ENCODE measurements at places on chromosomes 12 and 14.

DNA sequence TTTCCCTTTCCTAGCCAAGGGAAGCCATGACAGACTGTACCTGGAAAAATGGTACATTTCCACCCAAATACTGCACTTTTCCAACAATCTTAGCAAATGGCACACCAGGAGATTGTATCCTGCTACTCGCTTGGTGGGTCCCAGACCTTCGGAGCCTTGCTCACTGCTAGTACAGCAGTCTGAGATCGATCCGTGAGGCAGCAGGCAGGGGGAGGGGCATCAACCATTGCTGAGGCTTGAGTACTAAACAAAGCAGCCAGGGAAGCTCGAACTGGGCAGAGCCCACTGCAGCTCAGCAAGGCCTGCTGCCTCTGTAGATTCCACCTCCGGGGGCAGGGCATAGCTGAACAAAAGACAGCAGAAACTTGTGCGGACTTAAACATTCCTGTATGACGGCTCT lies 218.8 kb downstream of the LRIG3 start:
- no peak for DNase-seq

GRCh38 chr12:122949405-122949804 lies 16.9 kb downstream of the ABCB9 start:
- no peak for DNase-seq

DNA sequence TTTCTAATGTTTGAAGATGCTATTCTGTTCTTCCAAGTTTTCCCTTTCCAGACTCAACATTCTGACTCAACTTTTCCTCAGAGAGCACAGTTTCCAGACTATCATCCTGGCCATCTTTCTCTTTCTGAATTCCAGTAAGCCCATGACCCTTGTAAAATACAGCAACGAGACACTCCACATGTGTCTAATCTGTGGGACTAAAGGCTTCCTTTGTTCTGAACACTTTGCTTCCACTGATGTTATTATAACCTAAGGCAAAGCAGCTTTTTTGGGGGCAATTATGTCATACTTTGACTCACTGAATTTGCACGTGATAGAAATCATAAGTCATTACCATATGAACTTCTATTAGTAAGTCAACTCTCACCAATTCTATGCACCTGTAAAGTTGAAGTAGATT lies 6.3 kb upstream of the ART4 start:
- no peak for DNase-seq

DNA sequence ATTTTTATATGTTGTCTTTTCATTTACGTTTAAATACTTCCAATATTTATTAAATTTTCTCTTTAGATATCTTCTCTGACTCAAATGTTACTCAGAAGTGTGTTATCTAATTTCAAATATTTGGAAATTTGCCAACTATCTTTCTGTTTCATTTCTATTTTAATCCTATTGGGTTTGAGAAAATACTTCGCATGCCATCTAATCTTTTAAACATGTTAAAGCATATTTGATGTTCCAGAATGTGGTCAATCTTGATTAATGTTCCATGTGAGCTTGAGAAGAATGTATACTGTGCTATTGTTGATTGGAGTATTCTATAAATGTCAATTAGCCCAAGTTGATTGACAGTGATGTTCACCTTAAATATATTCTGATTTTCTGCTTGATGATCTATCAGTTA lies 11.9 kb upstream of the DCN start:
- no peak for DNase-seq

- no peak for DNase-seq
Observed at GRCh38 chr14:39472078-39472477, 39.8 kb upstream of the FBXO33 start.

DNA sequence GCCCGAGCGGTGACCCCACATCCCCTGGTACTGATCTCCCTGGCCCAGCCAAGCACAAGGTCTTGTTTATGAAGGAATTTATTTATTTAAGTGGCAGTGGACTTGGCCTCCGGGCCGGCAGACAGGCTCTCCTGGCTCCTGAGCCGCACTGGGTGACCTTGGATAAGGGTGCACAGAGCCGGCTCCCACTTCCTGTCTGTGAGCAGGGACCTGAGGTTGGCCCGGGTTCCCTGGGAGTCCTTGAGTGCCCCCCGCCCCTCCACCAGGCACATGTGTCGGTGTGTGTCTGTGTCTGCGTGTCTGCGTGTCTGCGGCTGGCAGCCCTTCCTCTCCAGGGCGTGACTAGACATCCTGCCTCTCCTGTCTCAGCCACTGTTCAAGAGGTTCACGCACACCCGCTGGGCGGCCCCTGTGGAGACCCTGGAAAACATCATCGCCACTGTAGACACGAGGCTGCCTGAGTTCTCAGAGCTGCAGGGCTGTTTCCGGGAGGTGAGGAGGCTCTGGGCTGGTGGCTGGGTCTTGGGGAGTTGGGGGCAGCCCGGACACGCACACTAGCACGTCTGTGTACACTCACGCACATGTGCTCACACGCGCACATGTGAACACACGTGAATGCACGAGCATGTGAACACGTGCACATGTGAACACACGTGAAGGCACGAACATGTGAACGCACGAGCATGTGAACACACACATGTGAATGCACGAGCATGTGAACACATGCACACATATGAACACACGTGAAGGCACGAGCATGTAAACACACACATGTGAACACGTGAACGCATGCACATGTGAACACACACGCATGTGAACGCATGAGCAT lies 9.3 kb downstream of the TNFAIP2 start:
- DNase-seq, result no peak

GRCh38 chr12:123936956-123937706 lies 35.5 kb downstream of the CCDC92 start:
- no peak for DNase-seq

DNA sequence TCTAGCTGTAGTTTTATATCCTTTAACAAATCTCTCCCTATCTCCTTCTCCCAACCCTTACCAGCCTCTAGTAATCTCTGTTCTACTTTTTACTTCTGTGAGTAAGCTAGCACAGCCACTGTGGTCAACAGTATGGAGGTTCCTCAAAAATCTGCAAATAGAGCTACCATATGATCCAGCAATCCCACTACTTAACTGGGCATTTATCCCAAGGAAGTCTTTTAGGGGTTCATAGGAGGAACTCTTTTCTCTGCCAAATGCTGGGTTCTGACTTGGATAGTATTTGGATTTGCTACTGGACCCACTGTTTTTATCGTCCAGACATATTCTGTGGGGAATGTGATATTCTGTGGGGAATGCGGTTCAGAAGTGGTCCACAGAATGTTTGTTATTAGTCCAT lies 41.1 kb downstream of the EID3 start:
- no peak for DNase-seq

GRCh38 chr14:39974036-39974435 lies 541.8 kb upstream of the FBXO33 start:
- DNase-seq, result no peak

GRCh38 chr14:101737414-101738339 lies 23.8 kb upstream of the PPP2R5C start:
- DNase-seq, result no peak

GRCh38 chr12:49034286-49034622 lies 15.7 kb upstream of the PRKAG1 start:
- DNase-seq, result no peak

DNA sequence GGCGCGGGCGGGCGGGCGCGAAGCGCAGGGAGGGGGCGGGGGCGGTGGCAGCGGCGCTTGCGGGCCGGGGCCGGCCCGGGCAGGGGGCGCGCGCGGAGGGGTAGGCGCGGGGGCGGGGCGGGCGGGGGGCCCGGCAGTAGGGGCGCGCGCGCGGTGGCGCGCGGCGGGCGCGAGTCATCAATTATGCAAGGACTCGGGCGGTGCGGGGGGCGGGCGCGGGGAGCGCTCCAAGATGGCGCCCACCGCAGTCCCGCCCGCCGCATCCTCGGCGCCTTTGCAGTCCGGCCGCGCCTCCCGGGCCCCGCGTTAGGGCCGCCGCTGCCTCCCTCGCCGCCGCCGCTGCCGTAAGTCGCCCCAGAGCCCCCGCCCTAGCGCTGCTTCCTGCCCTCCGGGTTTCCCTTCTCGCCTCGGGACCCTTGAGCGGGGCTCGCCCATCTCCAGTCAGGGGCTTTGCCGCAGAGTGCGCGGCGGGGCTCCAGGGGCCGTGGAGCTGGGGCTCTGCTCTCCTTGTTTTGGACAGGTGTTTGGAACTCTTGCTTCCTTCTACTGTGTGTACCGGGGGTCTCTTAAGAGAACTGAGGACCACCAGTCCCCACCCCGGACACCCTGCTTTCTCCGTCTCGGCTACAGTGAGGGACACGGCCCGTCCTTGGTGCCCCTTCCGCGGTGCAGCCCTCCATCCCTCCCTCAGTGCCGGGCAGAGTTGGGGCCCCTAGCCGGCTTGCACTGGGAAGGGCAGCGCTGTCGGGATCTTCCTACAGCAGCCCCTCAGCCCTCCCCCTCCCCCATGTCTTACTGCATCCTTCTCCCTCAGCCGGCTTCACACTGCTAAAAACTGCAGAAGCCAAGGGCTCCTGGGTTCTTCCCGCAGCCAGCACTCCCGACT lies at the start of gene SCN8A:
TSS of gene SCN8A (plus strand) at position 218 of the 886 bp plus-strand sequence. CDS start 71,585 bp downstream, outside the sequence.
- DNase-seq, result no peak

DNA sequence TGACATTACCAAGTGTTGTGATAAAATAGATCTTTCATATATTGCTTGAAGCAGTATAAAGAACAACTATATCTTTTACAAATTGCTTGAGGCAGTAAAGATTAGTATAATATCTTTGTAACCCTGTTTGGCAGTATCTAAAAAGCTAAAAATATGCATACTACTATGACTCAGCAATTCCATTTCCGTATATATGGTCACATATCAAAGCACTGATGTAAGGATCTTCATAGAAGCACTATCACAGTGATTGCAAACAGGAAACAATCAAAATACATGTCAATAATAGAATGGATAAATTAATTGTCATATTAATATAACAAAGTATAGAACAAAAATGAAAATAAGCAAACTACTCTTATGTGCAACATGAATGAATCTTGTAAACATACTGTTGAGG lies 158.4 kb upstream of the IGF1 start:
- no peak for DNase-seq

DNA sequence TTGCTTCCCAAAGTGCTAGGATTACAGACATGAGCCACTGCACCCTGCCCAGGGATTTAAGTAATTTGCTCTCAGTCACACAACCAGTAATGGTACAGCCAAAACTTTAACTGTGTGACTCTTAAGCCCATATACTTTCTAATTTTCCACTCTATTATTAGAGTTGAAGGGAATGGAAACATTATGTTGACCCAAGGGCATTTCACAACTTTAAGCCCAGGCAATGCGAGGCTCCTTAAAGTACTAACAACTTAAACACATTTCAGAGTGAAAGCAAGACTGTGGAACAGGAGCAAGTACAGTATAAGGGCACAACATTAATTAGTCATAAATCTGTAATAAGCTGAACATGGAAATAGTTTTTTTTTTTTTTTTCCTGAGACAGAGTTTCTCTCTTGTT lies 39.8 kb downstream of the BAZ1A start:
- DNase-seq, result no peak

GRCh38 chr12:6963791-6964413 lies 6.6 kb downstream of the PHB2 start:
- DNase-seq, result no peak

GRCh38 chr12:931060-931459 lies 18.4 kb downstream of the RAD52 start:
- no peak for DNase-seq
